CD14-positive monocyte (primary cell): ENCODE measurements at places on chromosomes 4 and X. TPM values are rescaled to one million over a fixed set of nuclear protein-coding genes. Genes with fewer than 3 reads are reported as not detected.
A peak's percentile ranks its signal among the peaks of the same experiment; 100 is the strongest.

DNA sequence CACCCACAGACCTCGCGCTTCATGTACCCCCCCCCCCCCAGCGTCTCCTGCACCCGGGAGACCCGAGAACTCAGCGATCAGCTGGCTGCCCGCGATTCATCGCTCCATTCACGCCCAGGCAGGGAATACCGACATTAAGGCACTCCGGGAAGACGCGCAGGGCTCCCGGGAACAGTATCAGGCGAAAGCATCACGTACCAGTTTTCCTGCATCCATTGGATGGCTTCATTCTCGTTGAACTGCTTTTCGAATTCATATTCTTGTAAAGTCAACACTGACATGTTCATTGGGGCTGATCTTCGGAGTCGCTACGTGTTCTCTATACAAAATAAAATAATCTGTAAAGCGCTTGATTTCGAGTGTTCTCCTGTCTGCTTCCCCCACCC lies 373 bp downstream of the ELOVL6 start:
- H3K4me3 ChIP-seq: peak overlapping the region; percentile 80
- no peak overlapping the region for H3K27ac ChIP-seq
- H3K27me3 ChIP-seq: peaks cover 4% of the 10 kb centered on the region
- peaks cover 26% of the 10 kb centered on the region for H3K4me1 ChIP-seq
- no peaks in the 10 kb centered on the region for H3K36me3 ChIP-seq

- H3K27me3 ChIP-seq: no peaks in the 10 kb centered on the region
- H3K4me3 ChIP-seq: no peak overlapping the region
- H3K36me3 ChIP-seq: no peaks in the 10 kb centered on the region
- no peaks in the 10 kb centered on the region for H3K4me1 ChIP-seq
- no peak overlapping the region for H3K27ac ChIP-seq
Measured at GRCh38 chr4:53059256-53059655, 197.1 kb downstream of the RASL11B start.

DNA sequence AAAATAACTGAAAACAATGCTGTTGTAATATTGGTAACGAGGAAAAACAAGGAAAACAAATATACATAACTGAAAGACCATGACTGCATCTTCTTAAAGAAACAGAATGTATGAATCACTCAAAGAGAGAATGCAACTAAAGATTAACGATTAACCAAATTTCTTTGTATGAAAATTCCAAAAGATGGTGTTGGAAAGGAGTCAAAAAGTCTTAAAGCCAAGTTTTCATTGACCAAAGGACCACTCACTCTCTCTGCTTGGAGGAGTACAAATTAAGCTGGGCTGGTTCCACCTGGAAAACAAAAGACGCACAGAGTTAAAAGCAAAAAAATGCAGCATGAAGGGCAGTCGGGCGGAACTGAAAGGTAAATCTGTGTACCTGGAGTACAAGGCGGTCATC lies 1.8 kb downstream of the DCAF12L1 start:
- H3K27ac ChIP-seq: no peak overlapping the region
- DNase-seq: no peak
- no peaks in the 10 kb centered on the region for H3K27me3 ChIP-seq
- no peak overlapping the region for H3K4me3 ChIP-seq

The LRIT3 gene
- not detected for polyA plus RNA-seq

The CTAG1B gene
- not detected for polyA plus RNA-seq
